NCI-H510A (cell line): ENCODE measurements at places on chromosomes 11 and 22.

- no peak for DNase-seq
These were observed 47.3 kb downstream of the GRAMD1B start for GRCh38 chr11:123477205-123477907.

- DNase-seq = no peak
These were observed 303.1 kb upstream of the SORL1-AS1 start for GRCh38 chr11:121755906-121756305.

DNA sequence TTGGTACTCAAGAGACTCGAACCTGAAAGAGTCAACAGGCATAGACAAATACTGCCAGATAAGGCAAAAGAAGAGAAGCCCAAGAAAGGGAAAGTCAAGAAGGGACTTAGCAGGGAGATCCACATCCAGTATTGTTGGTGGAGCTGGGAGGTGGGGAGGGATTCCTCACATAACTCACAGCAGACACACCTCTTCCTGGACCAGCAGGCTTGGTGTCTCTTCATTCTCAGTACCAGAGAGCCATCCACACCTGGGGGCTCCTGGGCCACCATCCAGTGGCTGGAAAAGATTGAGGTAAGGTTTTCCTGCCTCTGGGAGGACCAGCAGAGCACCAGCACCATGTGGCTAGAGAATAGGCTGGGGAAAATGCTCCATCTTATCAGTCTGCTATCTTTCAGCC, 161.6 kb upstream of the SESN3 start:
- DNase-seq = no peak

DNA sequence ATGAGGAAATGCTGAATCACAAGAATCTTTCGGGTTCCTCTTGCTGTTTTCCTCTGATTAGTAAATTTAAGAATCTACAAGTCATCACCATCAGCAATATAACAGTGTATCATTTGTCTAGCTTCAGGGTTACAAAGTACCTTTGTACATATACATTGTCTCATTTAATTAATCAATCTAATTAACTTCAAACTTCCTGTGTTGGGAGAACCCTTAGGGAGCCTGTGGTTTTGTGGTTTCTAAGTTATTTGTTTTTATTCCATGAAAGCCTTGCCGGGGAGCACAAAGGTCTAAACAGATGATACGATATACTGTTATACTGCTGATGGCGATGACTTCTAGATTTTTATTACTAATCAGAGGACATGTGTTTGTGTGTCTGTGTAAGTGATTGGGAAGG, 41.0 kb downstream of the TIMP3 start:
- no peak for DNase-seq
